PC-3 (cell line): ENCODE measurements at places on chromosomes 12 and 14. TPM values are rescaled to one million over a fixed set of nuclear protein-coding genes. Genes with fewer than 3 reads are reported as not detected.

GRCh38 chr12:23534196-23534595 is 415.3 kb downstream of the SOX5 start:
- no peaks in the 10 kb centered on the region for H3K36me3 ChIP-seq
- H3K27ac ChIP-seq = no peak overlapping the region
- H3K27me3 ChIP-seq = peaks cover 9% of the 10 kb centered on the region; the same call in 1 of the 2 replicates
- no peak for DNase-seq
- no peak overlapping the region for H3K4me3 ChIP-seq
- H3K4me1 ChIP-seq = no peaks in the 10 kb centered on the region

- H3K27me3 ChIP-seq = 0 out of 2 replicates have a peak, but pooled peaks cover 5% of the 10 kb centered on the region
- no peak overlapping the region for H3K27ac ChIP-seq
- H3K4me3 ChIP-seq = no peak overlapping the region
- H3K36me3 ChIP-seq = no peaks in the 10 kb centered on the region
- no peak for DNase-seq
These were observed 48.6 kb upstream of the RHOJ start for GRCh38 chr14:63155511-63156185.

DNA sequence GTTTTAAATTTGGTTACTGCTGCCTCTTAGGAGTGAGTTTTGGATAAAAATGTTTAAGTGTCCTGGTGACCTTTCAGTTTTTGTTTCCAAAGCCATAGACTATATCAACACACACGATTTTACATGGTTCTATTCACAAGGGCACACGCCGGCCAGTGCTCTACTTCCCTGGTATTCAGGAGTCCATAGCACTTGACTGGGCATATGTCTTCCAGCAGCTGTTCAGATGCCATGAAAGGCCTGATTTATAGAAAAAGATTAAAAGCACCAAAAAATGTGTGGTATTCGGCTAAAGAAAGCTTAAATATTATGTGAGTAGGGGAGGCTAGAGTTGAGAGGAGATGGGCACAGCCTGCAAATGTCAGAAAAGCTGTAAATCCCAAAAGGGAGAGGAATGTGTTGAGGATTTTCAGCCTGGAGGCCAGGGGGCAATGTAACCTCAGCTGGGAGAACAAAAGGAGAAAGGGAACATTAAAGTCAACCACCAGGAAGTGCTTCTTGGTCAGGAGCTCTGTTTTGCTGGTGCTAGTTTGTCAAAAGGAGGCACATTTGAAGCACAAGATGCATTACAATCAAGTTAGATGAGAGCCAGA is 478.4 kb downstream of the RAD51B start:
- DNase-seq = peak; percentile 32
- no peaks in the 10 kb centered on the region for H3K36me3 ChIP-seq
- H3K27ac ChIP-seq = no peak overlapping the region
- no peak overlapping the region for H3K4me3 ChIP-seq
- H3K4me1 ChIP-seq = no peaks in the 10 kb centered on the region

Gene EIF5
- total RNA-seq = 198 and 216 TPM in 2 replicates

Gene KRR1
- total RNA-seq = 49.9 and 68.4 TPM in 2 replicates
